ENCODE measurements at places on chromosomes 7 and 10. TPM values are rescaled to one million over a fixed set of nuclear protein-coding genes. Genes with fewer than 3 reads are reported as not detected.
A peak's percentile ranks its signal among the peaks of the same experiment; 100 is the strongest.

The EEPD1 gene
- 1.3 TPM for total RNA-seq

The OR2A5 gene
- total RNA-seq: not detected

The AKR1D1 gene
- not detected for total RNA-seq

- DNase-seq: no peak
These were observed 57.2 kb downstream of the ARHGAP12 start for GRCh38 chr10:31871266-31872065.

- DNase-seq: no peak
These were observed 4.5 kb downstream of the ZPBP start for GRCh38 chr7:50088463-50089129.

DNA sequence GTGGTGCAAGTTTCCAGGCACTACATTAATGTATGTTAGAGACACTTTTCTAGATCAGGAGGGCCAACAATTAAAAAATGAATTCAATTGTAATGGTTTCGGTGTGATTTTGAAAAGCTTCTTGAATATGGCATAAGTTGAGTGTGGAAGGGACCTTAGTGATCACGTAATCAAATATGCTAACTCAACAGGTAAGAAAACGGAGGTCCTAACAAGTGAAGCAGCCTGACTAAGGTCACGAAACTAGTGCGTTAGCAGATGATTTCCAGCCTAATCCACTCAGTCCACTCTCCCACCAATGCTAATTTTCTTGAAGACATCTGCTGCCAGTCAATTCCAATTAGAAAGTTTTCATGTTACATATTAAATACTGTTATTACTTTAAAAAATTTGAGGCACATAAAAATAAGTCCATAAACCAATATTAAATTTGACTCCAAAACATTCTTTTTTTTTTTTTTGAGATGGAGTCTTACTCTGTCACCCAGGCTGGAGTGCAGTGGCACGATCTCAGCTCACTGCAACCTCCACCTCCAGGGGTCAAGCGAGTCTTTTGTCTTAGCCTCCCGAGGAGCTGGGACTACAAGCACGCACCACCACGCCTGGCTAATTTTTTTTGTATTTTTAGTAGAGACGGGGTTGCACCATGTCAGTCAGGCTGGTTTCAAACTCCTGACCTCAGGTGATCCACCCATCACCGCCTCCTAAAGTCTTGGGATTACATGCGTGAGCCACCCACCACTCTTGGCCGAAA is 2.3 kb upstream of the RSBN1L start:
- no peak for DNase-seq

- DNase-seq: no peak
These were observed 8.6 kb downstream of the CALN1 start for GRCh38 chr7:72403458-72404076.

DNA sequence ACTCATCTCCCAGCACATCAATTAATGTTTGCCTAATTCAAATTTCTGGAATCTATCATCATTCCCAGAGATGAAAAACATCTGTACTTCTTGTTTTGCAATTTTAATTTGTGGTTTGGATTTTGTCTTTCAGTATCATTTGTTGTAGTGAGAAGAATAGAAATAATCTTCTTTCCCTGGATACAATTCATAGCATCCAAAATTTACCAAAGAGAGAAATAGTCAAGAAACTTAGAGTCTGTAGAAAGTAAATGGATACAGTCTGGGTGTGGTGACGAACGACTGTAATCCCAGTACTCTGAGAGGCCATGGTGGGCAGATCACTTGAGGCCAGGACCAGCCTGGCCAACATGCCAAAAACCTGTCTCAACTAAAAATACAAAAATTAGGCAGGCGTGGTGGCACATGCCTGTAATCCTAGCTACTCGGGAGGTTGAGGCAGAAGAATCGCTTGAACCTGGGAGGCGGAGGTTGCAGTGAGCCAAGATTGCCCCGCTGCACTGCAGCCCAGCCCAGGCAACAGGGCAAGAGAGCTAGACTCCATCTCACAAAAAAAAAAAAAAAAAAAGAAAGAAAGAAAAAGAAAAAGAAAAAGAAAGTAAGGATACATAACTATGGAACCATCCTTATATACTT is 193.0 kb downstream of the RELN start:
- DNase-seq: no peak

DNA sequence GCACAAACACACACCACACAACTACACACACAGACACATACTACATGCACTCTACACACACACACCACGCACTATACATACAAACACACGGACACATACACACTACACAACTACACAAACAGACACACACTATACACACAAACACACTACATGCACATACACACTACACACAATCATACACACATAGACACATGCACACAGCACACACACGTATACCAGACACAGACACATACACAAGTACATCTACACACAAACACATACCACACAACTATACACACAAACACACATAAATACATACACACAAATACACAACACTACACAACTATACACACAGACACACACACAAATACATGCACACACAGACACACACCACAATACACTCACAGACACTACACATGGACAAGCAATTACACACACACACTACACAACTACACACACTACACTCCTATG is 4.6 kb downstream of the GPR15LG start:
- no peak for DNase-seq

GRCh38 chr7:73432676-73433075 is 902 bp upstream of the FZD9 start:
- DNase-seq: no peak

DNA sequence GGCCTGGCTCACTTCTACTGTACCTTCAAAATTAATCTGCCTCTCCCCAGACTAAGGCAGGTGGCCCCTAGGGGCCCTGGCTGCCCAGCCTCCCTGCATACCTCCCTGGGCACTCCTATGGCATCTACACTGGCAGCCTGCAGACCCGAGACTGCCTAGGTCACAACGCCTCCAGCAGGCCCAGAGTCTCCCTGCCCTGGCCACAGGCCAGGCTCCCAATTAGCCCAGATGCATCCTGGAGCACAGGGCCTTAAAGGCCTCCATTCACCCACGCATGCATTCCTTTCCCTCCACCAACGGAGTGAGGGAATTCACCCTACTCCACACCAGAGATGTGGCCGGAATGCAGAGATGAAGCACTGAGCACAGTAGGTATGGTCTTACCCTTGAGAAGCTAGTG is 1.9 kb downstream of the CHAT start:
- DNase-seq: no peak

DNA sequence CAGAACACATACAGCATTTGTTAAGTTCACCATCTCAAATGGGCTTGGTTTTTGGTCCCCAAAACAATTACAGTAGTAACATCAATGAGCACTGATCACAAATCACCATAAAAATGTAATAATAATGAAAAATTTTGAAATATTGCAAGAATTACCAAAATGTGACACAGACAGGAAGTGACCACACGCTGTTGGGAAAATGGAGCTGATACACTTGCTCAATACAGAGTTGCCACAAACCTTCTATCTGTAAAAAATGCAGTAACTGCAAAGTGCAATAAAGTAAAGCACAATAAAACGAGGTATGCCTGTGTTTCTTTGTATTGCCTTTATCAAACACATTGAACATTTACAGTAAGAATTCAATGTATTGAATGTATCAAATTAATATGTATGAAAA is 262.7 kb downstream of the CTNNA3 start:
- DNase-seq: no peak

DNA sequence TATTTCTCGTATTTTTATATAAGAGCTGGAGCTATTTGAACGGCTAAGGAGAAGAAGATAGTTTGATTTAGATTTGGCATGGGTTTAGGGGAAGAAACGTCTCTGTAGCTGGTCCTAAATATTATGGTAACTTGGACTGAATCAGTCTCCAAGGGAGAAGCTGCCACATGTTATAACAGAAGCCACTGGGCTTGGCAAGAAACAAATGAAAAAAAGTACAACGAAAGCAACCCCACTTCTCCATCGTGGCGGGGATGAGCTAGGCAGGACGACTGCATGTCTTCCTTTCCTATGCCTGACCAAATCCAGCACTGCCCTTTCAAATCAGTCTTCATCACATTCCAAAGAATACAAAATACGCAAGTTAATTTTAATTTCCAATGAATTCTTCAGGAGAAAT is 196.7 kb upstream of the KLF14 start:
- DNase-seq: no peak

- no peak for DNase-seq
These were observed 133.7 kb upstream of the CTBP2 start for GRCh38 chr10:125294109-125294508.

DNA sequence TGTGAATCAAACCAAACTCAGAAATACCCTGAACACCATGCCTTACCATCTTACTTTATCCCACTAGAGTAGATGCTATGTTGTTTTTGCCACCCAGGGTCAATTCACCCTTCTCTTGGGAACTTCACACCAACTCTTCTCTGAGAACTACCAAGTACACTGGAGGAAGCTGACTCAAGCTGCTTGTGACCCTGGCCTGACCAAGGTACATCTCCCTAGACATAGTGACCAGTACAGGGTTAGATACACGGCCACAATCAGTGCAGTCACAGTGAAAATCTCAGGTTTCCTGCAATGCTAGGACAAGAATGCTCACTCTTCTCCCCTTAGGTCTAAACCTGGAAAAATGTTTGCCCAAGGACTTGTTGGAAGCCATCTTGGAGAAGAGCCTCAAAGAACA is 31.8 kb downstream of the EZH2 start:
- no peak for DNase-seq

DNA sequence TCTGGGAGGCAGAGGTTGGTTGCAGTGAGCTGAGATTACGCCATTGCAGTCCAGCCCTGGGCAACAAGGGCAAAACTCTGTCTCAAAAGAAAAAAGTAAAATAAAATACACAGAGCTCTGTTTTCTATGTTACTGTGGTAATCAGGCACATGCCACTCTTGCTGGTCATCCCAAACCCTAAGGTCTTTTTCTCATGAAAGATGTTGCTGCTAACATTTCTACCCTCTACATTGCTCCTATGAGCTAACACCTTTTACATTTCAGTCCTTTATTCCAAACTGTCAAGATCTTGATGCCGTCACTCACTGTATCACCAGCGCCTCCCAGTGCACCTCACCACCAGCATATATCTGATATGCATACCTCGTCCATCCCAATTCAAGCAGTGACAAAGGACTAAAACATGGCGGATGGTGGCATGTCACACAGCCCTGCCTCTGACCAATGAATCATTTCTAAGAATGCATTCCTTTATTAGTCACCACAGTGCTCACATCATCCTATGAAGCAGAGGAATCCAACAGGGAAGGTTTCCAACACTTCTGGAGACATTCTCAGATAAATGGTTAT is 4.3 kb downstream of the DAGLB start:
- DNase-seq: peak; percentile 70

GRCh38 chr7:2596464-2597272 is 35.1 kb upstream of the TTYH3 start:
- no peak for DNase-seq

GRCh38 chr10:49207113-49207512 is 18.9 kb upstream of the TMEM273 start:
- no peak for DNase-seq

All from dermis microvascular lymphatic vessel endothelial cell (primary cell).